ENCODE measurements at places on chromosomes 7 and 10.

GRCh38 chr7:2278026-2278425 is 36.0 kb downstream of the NUDT1 start:
- no peak for DNase-seq

- no peak for DNase-seq
These were observed 142.5 kb downstream of the RNF216 start for GRCh38 chr7:5638994-5639393.

- no peak for DNase-seq
These were observed at the start of gene CYP2E1 for GRCh38 chr10:133526957-133527588. CYP2E1 (plus strand) TSS chr10:133527363; CDS start chr10:133527396, 33 bp downstream.

DNA sequence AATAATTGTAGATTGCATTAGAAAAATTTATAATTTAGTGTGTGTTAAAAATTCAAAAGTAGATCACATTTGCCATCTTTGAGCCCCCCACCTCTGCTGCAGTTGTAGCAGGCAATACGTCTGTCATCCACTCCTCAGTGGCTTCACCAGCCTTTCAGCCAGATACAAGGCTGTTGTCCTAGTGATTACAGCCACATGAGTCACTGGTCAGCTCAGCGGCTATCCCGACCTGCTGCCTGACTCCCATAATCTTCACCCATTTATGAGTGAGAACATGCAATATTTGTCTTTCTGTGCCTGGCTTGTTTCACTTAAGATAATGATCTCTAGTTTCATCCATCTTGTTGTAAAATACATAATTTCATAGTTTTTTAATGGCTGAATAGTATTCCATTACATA is 9.2 kb downstream of the OR2A5 start:
- no peak for DNase-seq

DNA sequence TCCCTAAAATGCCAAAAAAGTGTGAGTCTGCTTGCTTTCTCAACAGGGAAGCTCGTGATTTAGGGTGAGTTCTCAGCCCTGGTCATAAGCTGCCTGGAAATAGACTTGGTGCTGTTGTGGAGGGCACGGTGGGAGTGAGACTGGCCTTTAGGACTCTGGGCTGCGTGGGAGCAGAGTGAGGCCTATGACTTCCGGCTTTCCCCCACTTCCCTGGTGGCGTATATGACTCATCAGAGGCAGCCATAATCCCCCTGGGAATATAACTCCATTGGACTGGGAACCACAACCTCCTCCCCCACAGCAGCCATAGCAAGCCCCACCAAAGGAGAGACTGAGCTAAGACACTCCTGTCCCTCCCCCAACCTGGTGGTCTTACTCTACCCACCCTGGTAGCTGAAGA is 95.0 kb downstream of the PON1 start:
- no peak for DNase-seq

DNA sequence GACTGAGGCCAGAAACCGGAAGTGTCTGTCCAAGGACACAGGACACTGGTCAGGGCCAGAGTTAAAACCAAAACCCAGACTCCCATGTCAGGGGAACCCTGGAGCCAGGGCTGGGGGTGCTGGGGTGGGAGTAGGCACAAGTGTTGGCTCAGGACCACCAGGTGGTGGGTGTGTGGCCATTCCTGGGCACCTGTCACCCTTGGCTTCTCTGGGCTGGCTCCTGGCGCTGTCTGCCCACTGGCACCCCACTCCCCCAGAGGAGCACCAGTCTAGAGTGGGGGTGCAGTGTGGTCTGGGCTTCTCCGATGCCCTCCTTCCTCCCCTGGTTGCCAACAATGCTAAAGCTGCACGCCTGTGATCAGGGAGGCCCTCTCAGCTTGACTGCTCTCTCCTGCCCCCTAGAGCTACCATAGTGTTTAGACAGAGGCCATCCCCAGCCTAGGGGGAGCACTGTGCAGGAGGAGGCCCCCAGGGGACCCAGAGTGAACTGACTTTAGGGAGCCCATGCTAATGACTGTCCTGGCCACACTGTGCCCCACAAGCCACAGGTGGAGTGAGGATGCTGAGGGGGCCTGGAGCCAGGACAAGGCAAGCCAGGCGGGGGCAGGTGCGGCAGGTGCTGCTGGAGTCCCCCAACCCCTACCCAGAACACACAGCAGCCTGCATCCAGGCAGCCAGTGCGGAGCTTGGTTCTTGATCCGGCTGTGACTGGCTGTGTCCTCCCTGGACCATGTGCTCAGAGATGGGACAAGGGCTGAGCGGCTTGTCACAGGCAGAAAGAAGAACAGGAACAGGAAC is 11.0 kb downstream of the RASGEF1A start:
- no peak for DNase-seq

DNA sequence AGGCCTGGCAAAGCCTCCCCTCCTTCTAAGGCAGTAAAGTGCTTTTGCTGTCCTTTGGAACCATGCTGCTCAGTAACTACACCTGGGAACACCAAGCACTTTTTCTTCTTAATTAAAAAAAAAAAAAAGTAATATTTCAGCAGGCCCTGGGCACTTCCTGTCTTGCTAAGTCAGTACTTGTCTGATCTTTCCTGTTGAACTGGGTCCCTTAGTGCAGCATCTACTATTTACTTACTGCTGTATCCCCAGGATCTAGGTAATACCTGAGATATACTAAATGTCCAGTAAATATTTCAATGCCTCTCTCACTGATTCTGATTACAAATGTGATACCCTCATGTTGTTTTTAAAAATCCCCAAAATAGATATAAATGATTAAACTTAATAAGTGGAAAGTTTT is 77.4 kb downstream of the PPP1R3C start:
- no peak for DNase-seq
